ENCODE measurements at places on chromosomes 4 and X.

GRCh38 chr4:148770377-148770776, 328.2 kb upstream of the NR3C2 start:
- no peak for DNase-seq

GRCh38 chr4:127403471-127404084, 229.2 kb upstream of the INTU start:
- no peak for DNase-seq

- no peak for DNase-seq
Measured at GRCh38 chr4:80202741-80203553, 5.6 kb downstream of the PRDM8 start.

- no peak for DNase-seq
Measured at GRCh38 chrX:38382663-38383062, 30.3 kb downstream of the OTC start.

DNA sequence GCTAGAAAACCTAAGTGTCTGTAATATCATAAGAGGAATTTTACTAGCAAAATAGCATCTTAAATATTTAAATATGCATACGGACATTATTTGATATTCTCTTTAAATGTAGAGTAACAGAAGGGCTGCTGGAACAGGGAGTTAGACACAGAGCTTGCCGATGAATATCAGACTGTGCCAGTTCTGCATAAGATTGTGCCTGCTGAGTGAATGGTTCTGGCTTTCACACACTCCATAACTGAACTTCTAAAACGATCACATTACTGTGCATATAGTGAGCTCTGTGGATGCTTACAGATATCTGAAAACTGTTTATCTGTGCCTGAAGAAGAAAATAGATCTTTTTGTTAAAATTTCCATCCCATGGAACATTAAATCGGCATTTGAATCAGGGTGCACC, 867.4 kb upstream of the PCDH10 start:
- DNase-seq, result no peak

DNA sequence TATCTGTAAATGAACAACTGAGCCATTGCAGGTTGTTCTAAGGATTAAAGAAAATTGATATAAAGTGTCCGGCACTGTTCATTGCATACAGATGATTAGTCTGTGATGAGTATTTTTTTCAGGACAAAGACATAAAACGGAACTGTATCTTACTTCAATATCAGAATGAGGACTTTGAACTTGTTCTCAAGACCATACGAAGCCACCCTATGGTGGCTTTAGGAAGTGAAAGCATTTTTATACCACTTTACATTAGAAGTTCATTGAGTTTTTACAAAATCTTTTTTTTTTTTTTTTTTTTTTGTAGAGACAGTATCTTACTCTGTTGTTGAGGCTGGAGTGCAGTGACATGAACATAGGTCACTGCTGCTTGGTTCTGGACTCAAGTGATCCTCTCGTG, 45.2 kb upstream of the TRIM2 start:
- DNase-seq, result no peak

DNA sequence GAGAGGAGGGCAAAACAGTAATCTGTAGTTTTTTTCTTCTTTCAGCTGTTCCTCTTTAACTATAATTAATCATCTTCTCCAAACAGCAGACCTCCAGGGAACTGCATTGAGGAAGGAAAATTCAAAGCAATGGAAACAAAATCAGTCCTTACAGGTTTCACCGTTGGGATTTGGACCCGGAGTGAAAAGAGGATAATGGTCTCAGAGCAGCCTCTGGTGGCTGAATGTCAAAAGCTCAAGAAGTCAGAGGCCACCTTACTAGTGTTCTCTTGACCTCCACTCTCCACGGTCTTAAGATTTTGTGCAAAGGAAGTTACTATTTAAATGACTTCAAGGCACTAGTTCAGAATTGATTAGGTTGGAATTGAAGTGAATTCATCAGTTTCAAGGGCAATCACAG, 16.0 kb upstream of the MID1 start:
- peak; percentile 38 for DNase-seq

GRCh38 chrX:123331859-123332258, 147.8 kb downstream of the GRIA3 start:
- no peak for DNase-seq

GRCh38 chr4:72094059-72094797, 62.4 kb downstream of the NPFFR2 start:
- DNase-seq, result no peak

- no peak for DNase-seq
Measured at GRCh38 chr4:113534711-113535110, 226.8 kb downstream of the CAMK2D start.

- DNase-seq, result no peak
Measured at GRCh38 chr4:120007191-120007871, 59.3 kb downstream of the MAD2L1 start.

GRCh38 chrX:70032792-70033191, 16.9 kb downstream of the AWAT2 start:
- no peak for DNase-seq

DNA sequence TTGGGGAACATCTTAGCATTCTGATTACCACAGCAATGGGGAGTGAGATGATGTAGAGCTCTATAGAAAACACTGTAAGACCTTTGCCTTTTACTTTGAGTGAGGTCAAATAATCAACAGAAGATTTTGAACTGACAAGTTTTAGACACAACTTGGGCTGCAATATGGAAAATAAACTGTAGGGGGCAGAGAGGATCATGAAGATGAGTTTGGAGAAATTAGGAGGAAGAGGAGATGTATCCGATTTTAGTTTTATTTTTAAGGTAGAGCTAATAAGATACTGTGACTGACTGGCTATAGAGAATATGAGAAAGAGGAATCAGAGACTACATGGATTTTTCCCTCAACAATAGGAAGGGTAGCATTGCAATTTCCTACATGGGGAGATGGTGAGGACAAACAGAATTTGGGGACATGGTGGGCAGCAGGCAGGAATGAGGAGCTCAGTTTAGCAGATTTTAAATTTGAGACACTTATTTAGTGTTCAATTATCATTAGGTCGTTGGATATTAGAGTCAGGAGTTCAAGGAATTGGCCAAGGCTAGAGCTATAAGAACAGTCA, 563.1 kb downstream of the INPP4B start:
- no peak for DNase-seq

- DNase-seq, result no peak
Measured at GRCh38 chr4:55446578-55446922, 50.8 kb downstream of the TMEM165 start.

DNA sequence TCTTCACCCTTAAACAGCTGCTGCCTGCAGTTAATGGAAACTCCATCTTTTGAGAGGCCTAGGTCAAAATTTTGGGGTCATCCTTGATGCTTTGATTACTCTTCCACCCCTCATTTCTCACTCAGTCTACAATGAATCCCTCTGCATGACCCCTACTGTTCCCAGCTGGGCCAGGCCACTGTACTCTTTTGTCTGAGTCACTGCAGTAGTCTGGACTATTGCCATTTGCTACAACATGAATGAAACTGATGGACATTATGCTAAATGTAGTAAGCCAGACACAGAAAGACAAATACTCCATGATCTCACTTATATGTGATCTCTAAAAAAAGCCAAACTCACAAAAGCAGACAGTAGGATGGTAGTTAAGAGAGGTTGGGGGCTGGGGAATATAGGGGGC, 28.3 kb downstream of the STK32B start:
- DNase-seq, result no peak

- DNase-seq, result no peak
Measured at GRCh38 chr4:99301376-99302164, 10.8 kb upstream of the ADH1A start.

DNA sequence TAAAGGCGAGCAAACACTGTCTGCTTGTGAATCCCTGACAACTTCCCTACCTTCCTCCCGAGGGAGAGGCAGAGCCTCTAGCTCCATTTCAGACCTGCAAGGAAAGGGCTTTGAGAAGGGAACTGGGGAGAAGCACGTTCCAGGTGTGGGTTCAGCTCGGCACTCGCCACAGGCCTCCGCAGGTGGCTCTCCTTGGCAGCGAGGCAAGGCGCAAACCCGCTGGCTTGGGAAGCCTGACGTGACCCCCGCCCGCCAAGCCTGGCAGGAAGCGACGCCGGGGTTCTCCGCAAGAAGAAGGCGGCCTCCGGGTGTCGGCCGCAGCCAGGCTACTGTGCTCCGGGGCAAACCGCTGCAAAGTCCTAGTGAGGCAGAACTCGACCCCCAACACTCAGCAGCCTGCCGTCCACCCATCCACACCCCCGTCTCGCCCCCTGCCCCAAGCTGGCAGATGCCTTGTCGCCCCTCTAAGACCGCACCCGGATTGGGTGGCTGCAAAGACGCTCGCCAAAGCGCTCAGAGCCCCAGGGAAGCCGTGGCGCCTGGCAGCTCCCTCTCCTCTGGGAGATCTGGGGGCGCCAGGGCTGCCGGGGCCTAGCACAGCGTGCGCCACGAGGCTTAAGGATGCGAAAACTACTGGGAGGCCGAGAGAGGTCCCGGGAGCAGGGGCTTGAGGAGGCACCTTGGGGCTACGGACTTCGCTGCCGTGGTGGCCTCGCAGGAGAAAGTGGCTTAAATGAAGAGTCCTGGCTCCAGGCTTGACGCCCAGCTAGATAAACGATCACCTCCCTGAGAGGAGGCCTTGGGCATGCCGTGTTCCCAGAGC, 21.8 kb downstream of the NKX3-2 start:
- DNase-seq, result no peak
